Bronchial smooth muscle cell (primary cell): ENCODE measurements at places on chromosomes 7 and 10. TPM values are rescaled to one million over a fixed set of nuclear protein-coding genes. Genes with fewer than 3 reads are reported as not detected.

The AP5Z1 gene
- total RNA-seq = 21.3 and 26.6 TPM in 2 replicates

The ITIH2 gene
- total RNA-seq = not detected in 2 replicates

The FZD8 gene
- total RNA-seq = 5.3 and 6.0 TPM in 2 replicates

The CPA4 gene
- 2.7 and 10.6 TPM in 2 replicates for total RNA-seq

The LIPM gene
- not detected in 2 replicates for total RNA-seq

The INMT gene
- total RNA-seq = 14.3 and 17.0 TPM in 2 replicates

The CLDN4 gene
- total RNA-seq = 0.32 and 0.43 TPM in 2 replicates

The CCL24 gene
- total RNA-seq = not detected in 2 replicates

The TMEM213 gene
- total RNA-seq = not detected in 2 replicates

The PWWP2B gene
- total RNA-seq = 6.5 and 9.6 TPM in 2 replicates

The CPN1 gene
- total RNA-seq = not detected in 2 replicates

The ASAH2 gene
- total RNA-seq = 0.26 and 0.32 TPM in 2 replicates

The OR2A14 gene
- total RNA-seq = not detected in 2 replicates

The IL2RA gene
- total RNA-seq = not detected in 2 replicates

The ITPRID1 gene
- not detected in 2 replicates for total RNA-seq

The SLC16A12 gene
- under 0.01 and 0.16 TPM in 2 replicates for total RNA-seq

The EPHB4 gene
- total RNA-seq = 41.0 and 95.5 TPM in 2 replicates

The CEP55 gene
- 0.94 and 4.6 TPM in 2 replicates for total RNA-seq

The TUBB8 gene
- not detected in 2 replicates for total RNA-seq

The CUZD1 gene
- total RNA-seq = 0.43 and 0.47 TPM in 2 replicates

The SPDYE6 gene
- total RNA-seq = not detected in 2 replicates

The TSPAN13 gene
- 1.8 and 4.1 TPM in 2 replicates for total RNA-seq

The TCAF2 gene
- total RNA-seq = 0.63 and 0.94 TPM in 2 replicates

The SLC29A4 gene
- 1.7 and 6.1 TPM in 2 replicates for total RNA-seq

The AKR1C4 gene
- not detected in 2 replicates for total RNA-seq

The C10orf53 gene
- total RNA-seq = not detected in 2 replicates

The SDK1 gene
- 1.4 and 7.8 TPM in 2 replicates for total RNA-seq

The BLNK gene
- total RNA-seq = 0.09 and 0.16 TPM in 2 replicates

The PRKAG2 gene
- total RNA-seq = 8.2 and 8.7 TPM in 2 replicates

The IFIT1 gene
- 40.8 and 43.9 TPM in 2 replicates for total RNA-seq

The POT1 gene
- 32.6 and 35.2 TPM in 2 replicates for total RNA-seq

The NME8 gene
- not detected in 2 replicates for total RNA-seq

The AS3MT gene
- 4.7 and 8.1 TPM in 2 replicates for total RNA-seq

The ACSL5 gene
- total RNA-seq = 3.3 and 4.4 TPM in 2 replicates

The ZNF138 gene
- total RNA-seq = 2.1 and 4.7 TPM in 2 replicates

The MRLN gene
- not detected in 2 replicates for total RNA-seq

The SAMD9L gene
- 11.0 and 16.2 TPM in 2 replicates for total RNA-seq

The TMEM26 gene
- total RNA-seq = 1.3 and 2.5 TPM in 2 replicates

The CDH23 gene
- 0.17 and 0.32 TPM in 2 replicates for total RNA-seq

The HIPK2 gene
- 6.5 and 10.1 TPM in 2 replicates for total RNA-seq

The PODXL gene
- 0.17 and 0.47 TPM in 2 replicates for total RNA-seq

The AKR1C8 gene
- not detected in 2 replicates for total RNA-seq
